ENCODE measurements at places on chromosomes 2 and 18.

DNA sequence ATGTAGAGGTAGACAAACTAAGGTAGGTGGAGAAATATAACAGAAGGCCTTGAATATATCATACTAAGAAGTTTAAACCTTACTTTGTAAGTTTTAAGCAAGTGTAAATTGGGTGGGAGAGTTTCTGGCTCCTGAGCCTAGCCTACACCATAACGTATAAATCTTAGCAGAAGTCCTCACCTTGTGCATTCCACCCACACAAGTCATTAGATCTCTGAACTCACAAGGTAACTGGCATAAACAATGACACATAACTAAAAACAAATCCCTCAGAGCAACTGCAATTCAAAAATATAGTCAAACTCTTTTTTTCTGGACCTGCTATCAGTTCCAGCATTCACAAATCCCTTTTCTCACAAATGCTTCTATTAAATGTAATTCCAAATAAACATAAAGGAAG lies 9.4 kb downstream of the REV1 start:
- DNase-seq: no peak

- no peak for DNase-seq
Observed at GRCh38 chr2:154704991-154705390, 6.5 kb downstream of the KCNJ3 start.

GRCh38 chr2:98555696-98556095 lies 52.6 kb downstream of the COA5 start:
- DNase-seq: no peak

DNA sequence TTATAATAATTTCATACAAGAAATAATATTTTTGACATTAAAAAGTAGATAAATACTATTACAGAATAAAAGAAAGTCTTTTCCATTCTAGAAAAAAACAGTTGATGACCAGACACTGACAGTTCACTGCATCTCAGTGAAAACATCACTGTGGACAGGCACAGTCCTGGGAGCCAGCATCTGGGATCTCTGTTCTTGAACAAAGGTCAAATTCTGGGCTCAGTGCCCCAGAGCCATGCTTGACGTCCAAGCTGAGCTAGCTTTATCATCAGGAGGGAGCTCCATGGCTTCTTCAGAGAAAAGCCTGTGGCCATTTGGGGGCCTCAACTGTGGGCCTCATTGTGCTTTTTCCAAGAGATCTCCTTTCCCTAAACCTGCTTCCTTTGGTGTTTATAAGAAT lies 86.1 kb upstream of the SRD5A2 start:
- no peak for DNase-seq

DNA sequence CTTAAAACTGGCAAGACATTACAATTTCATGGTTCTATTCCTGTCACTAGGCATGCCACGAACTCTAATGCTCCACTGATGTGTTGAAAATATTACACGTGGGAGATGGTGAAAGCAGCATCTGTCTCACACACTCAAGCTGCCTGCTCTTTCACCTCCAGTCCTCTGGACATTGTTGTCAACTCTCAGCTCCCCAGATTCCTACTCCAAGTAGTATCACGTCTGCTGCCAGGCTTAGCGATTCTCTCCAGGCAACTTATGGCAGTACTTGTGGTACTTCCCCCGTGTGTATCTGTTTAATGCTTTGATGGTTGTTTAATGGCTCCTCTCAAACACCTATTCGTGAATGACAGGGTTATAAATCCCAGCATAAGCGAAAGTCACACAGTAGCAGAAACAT lies 103.8 kb downstream of the TMEFF2 start:
- no peak for DNase-seq

GRCh38 chr2:68196120-68196716 lies 38.5 kb downstream of the PNO1 start:
- no peak for DNase-seq

GRCh38 chr2:205461678-205462665 lies 220.3 kb upstream of the NRP2 start:
- no peak for DNase-seq

- DNase-seq: no peak
Observed at GRCh38 chr2:158006961-158007719, 94.5 kb upstream of the UPP2 start.

GRCh38 chr2:46956981-46957531 lies 41.5 kb upstream of the MCFD2 start:
- DNase-seq: no peak

GRCh38 chr2:238380336-238380735 lies 46.4 kb upstream of the ASB1 start:
- DNase-seq: no peak

DNA sequence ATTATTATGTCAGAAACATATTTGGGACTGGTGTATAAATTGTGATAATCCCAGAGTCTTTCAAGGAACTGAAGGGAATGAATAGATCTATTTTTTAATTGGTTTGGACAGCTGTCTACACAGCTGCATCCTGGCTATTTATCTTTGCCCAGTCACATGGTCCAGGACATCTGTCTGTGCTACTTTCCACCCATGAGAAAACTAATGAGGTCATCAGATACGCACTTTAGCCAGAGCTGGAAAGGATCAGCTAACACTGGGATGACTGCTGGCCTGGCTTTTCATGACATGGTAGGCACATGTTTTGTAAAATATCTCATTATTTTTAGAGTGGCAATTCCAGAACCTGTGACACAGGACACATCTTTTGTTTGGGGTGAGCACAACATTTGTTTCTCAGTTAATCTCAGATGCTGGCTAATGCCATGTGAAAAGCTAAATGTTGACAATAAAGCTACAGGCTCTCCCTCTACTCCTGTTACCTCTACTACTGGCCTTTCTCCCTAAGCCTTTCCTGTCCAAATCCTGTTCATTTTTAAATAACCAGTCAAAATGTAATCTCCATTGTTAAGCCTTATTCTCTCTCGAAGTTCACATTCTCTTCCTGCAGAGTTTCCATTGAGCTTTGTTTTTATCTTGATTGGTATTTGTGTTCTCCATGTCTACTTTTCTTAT lies 500.7 kb downstream of the RIT2 start:
- DNase-seq: no peak

DNA sequence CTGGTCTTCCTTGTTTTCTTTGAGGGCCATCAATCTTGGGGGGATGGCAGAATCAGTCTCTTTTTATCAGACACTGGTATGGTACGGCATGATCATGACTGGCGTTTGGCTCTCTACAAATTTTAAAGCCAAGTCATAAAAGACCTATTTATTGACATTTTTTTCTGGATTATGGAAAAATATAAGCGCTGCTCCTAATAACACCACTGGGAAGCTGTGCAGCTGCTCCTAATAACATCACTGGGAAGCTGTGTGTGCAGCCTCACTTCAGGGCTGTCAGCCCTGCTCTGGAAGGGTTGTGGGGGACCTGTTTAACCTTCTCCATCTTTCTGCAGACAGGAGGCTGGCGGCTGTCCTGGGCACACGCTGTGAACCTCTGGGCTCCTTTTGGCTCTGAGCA lies 88.9 kb downstream of the SNTG2 start:
- DNase-seq: no peak

- DNase-seq: no peak
Observed at GRCh38 chr2:112767693-112768330, 3.4 kb upstream of the CKAP2L start.
